ENCODE measurements at places on chromosomes 3 and 15.

GRCh38 chr15:25684521-25685431, 178.4 kb downstream of the ATP10A start:
- DNase-seq, result peak; percentile 11

GRCh38 chr15:29774900-29775299, 47.4 kb downstream of the TJP1 start:
- DNase-seq, result no peak

GRCh38 chr3:64031540-64032508, 8.5 kb upstream of the PSMD6 start:
- DNase-seq, result no peak

DNA sequence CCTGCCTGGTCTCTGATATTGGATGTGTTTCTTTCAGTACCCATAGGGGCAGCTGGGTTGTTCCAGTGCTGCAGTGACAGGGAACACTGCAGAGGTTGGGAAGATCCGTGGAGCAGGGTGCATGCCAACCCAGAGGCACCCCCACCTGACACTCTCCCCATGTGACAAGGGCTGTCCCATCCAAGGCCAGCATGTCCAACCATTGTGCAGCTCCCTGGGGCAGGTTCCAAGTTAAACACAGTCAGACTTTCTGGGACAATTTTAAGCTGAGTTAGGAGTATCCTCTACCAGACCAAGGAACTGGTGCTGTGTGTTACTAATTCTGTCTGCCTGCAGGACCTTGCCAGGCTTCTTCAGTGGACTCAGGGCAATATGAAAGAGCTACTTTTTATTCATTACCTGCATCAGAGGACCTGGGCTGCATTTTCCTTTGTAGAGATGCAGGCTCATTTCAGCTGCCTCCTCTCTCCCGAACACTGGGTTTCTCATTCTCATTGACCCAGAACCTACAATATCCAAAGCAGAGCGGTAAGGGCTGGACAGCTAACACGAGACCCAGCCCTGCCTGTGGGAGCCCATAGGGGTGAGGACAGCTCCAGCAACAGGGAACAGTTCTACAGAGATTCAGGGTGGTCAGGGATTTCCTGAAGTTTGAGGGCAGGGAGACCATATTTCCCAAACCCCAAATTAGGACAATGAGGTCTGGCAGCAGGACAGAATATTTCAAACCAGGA, 72.7 kb downstream of the SPSB4 start:
- no peak for DNase-seq

GRCh38 chr3:58769065-58769464, 102.5 kb upstream of the FAM3D start:
- no peak for DNase-seq

DNA sequence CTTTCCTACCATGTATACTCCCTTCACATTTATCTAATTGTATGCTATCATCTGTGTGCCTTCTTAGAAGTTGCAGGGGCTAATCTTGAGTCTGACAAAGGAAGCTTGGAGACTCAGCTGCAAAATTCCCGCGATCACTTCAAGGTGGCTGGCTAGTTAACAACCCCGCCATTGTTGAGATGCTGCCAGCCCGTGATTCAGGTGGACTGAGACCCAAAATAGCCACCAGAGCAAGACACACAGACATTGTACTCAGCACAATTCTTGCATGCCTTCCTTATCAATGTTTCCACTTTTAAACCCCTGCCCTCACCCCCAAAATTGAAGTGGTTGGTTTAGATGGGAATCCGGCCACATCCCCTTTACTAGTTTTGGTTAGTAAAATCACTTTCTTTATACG, 225.8 kb upstream of the ZNF717 start:
- no peak for DNase-seq

- DNase-seq, result no peak
These were observed 44.4 kb downstream of the PDZRN3 start for GRCh38 chr3:73580343-73580742.

DNA sequence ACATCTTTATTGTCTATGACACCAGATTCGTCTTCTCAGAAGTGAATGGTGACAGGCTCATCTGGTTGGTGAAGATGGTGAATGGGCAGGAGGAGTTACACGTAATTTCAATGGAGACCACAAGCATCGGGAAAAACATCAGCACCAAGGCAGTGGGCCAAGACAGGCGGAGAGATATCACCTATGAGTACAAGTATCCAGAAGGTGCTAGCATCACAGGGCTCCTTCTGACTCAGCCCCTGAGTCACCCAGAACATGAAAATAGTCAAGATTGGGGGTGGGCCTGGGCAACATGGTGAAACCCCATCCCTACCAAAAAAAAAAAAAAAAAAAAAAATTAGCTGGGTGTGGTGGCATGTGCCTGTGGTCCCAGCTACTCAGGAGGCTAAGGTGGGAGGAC, 32.6 kb downstream of the TGM4 start:
- DNase-seq, result peak; percentile 44

DNA sequence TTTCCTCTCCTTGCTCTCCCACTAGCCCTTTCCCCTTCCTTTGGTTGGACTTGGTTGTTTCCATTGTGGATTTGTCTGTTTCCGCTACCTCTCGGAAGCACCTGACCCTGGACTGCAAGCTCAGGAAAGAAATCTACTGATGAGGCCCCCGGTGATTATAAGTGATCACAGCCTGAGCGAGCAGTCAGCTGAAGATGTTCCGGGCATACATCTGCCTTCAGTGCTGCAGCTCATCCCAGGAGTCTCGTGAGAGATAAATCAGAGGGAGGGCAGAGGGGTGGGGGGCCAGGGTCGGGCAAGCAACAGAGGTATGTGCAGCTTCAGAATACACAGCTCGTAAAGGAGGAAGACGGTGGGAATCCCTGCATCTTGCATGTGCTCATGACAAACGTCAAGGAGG, 102.1 kb downstream of the MRPL46 start:
- DNase-seq, result no peak

GRCh38 chr15:68653801-68654200, 75.0 kb downstream of the CORO2B start:
- no peak for DNase-seq

- peak; percentile 84 for DNase-seq
These were observed 10.6 kb downstream of the ARPP19 start for GRCh38 chr15:52558196-52558595.

GRCh38 chr3:141680620-141681389, 57.3 kb upstream of the RNF7 start:
- no peak for DNase-seq

DNA sequence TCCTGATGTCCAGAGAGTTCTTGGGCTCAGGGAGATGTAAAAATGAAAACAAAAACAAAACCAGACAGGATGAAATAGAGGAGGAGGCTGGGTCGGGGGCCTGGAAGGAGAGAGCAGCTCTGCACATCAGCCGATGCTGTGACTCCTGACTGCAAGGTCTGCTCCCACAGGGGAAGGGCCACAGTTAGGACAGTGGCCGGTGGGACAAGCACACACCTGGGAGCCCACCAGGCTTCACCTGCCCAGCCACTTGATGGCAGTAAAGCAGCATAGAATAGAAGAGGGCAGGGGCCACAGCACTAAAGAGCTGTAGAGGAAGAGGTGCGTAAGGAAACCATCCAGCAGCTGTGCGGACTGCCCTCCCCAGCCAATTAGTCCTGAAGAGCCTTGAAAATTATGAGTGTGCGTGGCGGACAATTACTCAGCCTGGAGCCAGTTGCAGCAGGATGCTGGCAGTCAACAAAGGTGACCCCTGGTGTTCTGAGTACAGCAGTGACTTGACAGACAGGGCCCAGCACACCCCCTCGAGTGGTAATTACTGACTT, 29.8 kb downstream of the ALS2CL start:
- DNase-seq, result peak; percentile 13

- DNase-seq, result peak; percentile 51
These were observed 40.1 kb upstream of the EPHB1 start for GRCh38 chr3:134754768-134755559.

DNA sequence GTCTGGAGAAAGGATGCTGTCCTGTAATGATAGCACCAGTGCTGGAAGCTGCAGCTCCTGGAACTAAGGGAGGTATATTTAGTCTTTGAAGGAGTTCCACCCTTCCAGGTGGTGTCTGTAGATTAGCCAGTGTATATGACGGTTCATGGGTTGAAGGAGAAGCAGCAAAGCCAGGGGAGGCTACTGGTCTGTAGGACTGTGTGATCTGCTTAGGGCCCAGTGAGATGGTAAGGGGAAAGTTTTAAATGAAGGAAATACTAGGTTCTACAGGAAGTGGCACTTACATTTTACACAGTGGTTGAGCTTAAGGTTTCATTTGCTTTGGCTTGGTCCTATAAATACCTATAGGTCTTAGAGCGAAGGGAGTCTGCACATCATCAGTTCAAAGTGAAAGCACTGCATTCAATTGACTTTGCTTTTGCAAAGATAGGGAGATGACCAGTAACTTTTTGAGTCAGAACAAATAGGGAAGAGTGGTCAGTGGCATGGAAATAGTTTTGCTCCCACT, 5.6 kb downstream of the SLC25A38 start:
- DNase-seq, result no peak

- no peak for DNase-seq
These were observed 424.4 kb downstream of the C3orf38 start for GRCh38 chr3:88574146-88574545.

DNA sequence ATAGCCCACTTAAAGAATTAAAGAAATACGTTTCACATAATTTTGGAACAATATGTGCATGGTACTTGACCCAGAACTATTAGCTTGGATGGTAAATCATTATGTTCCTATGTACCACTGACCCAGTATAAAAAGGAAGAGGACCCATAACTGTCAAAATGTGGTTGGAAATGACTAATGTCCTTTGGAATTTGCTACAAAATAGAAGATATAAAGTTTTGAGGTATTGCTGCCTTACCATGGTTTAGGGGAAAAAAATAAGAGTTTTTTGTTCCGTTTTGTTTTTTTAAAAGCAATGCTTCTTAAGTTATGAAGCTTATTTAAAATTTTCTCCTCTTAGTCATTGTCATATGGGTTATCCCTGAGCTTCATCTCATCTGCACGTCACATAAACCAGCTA, 15.8 kb upstream of the TFDP2 start:
- DNase-seq, result no peak

DNA sequence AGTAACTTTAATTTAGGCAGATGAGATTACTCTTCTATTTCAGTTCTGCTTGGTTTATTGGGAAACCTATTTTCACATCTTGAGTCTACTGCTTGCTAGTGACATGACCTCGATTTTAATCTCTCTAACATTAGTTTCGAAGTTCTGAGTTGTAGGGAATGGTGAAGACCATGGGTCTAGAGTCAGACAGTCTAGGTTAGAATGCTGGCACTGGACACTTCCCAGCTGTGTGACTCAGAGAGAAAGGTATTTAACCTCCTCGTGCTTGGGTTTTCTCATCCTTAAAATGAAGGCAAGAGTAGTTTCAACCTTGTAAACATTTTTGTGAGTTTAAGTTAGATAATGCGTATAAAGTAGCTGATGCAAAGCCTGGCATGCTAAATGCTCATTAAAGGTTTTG, 422.1 kb downstream of the GRM7 start:
- DNase-seq, result no peak

DNA sequence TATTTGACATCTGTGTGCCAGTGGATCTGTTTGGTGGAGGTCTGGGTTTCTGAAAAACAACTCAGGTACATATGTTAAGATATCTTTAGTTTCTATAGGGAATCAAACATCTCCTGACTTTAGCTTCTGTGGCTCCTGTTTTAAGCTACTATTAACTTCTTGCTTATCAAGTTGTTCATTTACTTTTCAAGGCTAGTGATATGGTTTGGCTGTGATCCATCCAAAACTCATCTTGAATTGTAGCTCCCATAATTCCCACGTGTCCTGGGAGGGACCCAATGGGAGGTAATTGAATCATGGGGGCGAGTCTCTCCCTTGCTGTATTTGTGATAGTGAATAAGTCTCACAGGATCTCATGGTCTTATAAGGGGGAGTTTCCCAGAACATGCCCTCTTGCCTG, 41.4 kb downstream of the ZNF860 start:
- DNase-seq, result no peak

- DNase-seq, result no peak
These were observed 51.5 kb downstream of the RAD18 start for GRCh38 chr3:8911781-8912180.

DNA sequence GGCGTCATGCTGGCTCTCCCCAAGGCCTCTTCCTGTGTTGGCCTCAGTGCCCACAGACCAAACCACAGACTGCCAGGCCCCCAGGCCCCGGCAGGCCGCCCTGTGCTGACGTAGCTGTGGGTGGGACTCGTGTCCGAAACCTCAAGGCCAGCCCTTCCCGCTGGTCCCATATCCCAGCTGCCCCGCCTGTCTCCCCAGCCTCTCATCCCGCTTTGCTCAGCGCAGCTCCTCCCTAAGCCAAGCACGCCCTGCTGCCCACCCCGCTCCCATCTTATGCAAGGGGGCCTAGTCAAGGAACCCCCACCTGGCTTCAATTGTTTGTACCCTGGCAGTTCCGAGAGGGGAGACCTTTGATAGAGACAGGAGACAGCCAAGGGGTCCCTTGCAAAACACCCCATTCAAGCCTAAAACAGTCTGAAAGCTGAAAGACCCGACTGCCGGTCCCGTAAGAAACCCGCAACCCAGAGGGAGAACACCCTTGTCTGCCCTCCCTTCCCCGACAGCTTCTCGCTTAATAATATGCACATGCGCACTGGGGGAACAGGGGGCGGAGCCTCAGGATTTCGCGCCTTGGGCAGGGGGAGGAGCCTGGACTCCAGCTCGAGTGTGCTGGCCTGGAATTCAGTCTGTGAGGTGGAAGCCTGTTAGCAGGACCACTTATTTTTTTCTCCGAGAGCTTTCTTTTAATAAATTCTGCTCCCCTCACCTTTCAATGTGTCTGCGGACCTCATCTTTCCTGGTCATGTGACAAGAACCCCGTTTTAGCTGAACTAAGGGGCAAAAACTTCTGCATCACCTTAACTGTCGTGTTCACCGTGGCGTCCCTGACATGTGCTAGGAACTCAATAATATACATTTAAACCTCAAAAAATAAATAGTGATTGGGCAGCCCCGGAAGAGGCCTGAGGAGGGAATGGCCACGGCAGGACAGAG, 17.2 kb downstream of the TNFAIP8L3 start:
- DNase-seq, result peak; percentile 82

DNA sequence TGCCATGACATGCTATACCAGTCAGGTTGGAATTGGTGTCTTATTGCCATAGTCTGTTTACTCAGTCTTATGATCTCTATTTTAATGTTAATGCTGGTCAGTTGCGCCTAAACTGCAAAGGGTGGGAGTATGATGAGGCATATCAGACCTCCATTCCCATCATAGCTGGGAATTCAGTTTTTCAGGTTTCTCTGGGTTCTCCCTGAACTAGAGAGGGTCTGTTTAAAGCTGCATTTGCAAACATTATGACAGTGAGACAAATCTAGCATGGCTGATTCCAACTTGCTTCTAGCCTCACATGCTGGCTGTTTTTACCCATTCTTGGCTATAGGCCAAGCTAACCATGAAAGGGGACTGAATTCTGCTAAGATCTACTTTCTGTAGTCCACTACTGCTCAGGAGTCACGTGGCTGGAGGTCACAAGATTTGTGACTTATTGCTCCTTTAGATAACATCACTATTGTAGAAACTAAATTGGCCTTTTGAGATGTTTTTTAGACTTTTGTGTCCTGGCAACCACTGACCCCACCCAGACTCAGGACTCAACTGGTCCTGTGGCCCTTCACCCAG, 96.5 kb downstream of the TGFBR2 start:
- no peak for DNase-seq

- DNase-seq, result no peak
These were observed 6.4 kb downstream of the STRA6 start for GRCh38 chr15:74196175-74196574.
